Small intestine (tissue), 16 donors: ENCODE measurements at places on chromosomes 2 and 18. TPM values are rescaled to one million over a fixed set of nuclear protein-coding genes. Genes with fewer than 3 reads are reported as not detected.

Gene RTTN
- polyA plus RNA-seq, result 1.1 TPM

Gene VSNL1
- polyA plus RNA-seq, result not detected

Gene KCNS3
- 4.4 TPM for polyA plus RNA-seq

Gene DSG3
- polyA plus RNA-seq, result 0.67 TPM

Gene TRMT61B
- polyA plus RNA-seq, result 31.1 TPM

Gene ERICH2
- polyA plus RNA-seq, result 0.28 TPM

Gene FBXO11
- polyA plus RNA-seq, result 20.7 TPM

Gene CCDC85A
- polyA plus RNA-seq, result not detected

Gene FZD7
- 1.6 TPM for polyA plus RNA-seq

Gene GRHL1
- polyA plus RNA-seq, result 0.45 TPM

Gene CMPK2
- 5.5 TPM for polyA plus RNA-seq

- peak; percentile 19 for DNase-seq
Measured at GRCh38 chr18:74450626-74451025, 6.5 kb downstream of the DIPK1C start.

DNA sequence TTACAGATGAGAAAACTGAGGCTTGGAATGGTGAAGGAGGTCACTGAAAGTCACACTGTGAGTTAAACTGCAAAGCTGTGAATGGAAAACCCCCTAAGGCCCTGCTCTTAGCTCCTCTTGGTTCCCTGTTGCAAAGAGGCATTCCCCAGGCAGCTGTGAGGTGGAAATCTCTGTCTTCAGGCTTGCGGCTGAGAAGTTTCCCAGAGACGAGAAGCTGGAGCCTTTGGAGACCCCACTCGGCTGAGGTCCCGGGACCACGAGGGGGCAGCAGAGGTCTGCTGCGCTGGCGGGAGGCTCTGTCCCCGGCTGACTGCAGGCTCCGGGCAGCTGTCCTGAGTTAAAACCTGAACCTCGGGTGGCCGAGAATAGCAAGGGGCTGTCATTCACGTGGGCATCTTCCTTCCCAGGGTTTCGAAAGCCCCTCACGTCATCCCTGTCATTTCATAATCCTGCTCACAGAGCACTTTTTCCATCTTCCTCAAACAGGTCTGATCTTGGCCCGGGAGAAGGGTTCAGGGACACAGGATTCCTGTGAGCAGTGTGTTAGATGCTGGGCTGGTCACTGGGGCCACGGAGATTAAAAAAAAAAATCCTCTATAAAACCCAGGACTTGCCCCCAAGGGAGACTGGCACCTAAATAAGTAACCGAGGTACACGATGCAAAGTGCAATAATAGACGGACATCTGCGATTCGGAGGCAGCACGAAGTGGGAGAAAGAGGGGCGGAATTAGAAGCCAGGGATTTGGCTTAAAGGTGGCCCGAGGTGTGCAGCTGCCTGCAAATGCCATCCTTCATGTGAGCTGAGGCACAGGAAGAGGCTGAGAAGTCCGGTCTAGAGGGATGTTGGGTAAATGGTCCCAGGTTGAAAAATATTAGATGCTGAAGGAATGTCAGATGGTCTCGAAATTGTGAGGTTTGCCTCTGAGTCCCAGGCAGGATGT, 24.6 kb upstream of the ATOH8 start:
- peak; percentile 67 for DNase-seq

GRCh38 chr2:172877826-172878225, 142.2 kb downstream of the RAPGEF4 start:
- no peak for DNase-seq

DNA sequence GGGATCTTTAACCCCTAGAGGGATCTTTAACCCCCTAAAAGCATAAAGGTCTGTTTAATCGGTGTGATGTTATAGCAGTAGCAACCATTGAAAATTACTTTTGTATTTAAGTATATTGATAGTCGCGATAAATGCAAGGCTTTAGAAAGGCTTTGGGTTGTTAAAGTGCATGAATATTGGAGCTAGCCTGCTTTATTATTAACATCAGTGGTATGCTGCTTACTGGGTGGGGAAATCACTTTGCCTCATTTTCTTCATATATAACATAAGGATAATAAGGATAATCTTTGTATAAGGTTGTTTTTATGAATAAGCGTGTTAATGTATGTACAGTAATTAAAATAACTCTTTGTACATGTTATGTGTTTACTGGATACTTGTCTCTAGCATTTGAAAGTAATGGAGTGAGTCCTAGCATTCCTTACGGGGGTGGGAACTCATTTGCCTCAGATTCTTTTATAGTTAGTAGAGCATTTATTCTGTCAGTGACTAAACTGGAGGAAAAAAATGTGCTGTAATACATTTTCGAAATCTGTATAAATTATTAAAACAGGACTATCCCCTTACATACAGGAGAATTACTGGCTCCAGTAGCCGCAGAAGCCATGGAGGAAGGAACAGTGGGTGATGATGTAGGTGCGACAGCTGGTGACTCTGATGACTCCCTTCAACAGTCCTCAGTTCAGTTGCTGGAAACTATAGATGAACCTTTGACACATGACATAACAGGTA, 122.2 kb downstream of the BIRC6 start:
- no peak for DNase-seq

- DNase-seq, result no peak
Measured at GRCh38 chr2:85972355-85972754, 83.6 kb upstream of the ST3GAL5 start.

DNA sequence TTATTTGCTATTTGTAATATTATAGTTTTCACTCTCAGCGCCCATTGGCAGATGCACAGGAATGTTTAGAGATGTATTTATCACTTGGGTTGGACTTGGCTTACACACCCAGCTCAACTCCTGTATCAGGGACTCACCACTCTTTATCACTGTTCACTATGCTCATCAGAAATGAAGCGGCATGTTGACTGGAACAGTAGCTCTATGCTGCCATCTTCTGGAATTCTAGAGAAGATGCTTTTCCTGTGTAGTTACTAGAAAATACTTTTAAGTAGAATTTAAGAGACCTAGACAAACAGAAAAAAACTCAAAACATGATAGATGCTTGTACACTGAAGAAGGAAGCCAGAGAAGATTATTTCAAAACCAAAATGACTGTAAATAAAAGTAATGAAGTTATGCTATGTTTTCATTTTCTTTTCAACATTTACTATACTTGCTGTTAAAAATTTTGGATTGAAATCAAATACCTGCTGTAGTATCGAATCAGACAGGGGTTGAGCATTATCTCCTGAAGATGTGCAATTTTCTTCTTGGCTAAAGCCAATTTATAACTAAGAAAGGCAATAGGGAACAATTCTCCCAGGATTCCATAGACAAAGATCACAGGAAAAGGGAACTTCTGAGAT, 47.4 kb upstream of the NXPH2 start:
- DNase-seq, result peak; percentile 58

GRCh38 chr2:216810399-216811160, 49.3 kb downstream of the TNP1 start:
- DNase-seq, result no peak

DNA sequence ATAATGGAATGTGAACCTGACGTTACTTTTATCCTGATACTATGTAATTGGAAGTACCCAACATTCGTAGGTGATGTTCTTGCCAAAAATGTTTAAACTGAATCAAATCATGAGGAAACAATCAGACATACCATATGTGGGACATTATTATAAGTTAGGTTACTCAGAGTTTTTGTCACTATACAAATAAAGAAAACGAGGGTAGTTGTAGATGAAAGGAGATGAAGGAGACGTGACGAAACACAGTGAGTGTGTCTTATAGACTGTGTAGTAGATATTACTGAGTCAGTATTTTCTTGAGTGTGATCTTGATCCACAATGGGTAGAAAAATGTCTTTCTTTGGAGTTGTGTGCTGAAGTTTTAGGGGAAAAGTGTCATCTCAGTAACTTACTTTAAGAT, 176.8 kb downstream of the ZNF407 start:
- no peak for DNase-seq

- no peak for DNase-seq
Measured at GRCh38 chr18:65852273-65852672, 101.5 kb downstream of the CDH7 start.

- no peak for DNase-seq
Measured at GRCh38 chr18:54239601-54240000, 15.1 kb upstream of the MBD2 start.

GRCh38 chr2:66539452-66539851, 104.5 kb downstream of the MEIS1 start:
- DNase-seq, result no peak

DNA sequence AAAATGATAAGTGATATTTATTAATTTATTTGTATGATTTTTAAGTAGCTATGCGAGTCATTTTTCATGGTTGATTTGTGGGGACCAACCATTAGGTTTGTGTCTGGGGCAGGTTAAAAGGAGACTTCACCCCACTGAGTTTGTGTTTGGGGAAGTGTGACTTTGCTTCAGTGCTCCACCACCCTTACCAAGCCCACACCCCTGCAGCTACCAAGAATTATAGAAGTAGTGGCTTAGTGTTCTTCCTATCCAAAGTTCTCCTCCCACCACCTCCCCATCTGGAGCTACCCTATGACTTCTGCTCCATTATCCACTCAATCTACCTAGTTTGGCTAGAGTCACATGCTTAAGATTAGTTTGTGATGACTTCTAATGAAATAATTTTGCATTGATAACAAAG, 182.1 kb upstream of the ZEB2 start:
- DNase-seq, result no peak

DNA sequence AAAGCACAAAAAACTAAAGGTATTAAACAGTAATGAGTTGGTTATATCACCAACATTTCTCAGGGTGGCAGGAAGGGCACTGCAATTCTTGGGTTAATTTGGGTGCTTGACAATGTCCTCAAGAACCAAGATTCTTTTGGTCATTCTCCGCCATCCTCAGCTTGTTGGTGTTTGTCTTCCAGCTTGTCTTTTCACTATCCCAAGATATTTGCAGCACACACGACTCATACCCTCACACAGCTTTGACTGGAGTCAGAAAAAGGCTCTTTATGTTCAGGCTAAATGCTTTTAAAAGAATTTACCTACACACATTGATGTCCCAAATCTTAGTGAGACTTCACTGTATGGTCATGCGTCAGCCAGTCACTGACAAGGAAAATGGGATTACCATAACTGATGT, 12.5 kb downstream of the GREB1L start:
- no peak for DNase-seq

GRCh38 chr2:216056739-216057138, 24.9 kb downstream of the PECR start:
- DNase-seq, result peak; percentile 85

DNA sequence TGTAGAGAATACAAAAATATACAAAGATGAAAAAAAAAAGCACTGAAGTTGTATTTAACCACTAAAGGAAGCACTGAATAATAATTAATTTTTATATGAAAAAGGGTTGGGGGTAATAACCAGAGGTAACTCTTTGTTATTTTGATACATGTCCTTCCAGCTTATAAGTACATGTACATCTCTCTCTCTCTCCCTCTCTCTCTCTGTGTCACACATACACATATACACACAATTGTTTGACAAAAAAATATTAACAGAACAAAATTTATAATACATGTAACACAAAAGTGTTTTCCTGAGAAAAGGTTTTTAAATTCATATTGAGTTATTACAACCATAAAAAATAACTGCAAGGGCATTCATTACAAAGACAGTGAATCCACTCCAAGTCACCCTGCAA, 4.6 kb downstream of the WIPF1 start:
- no peak for DNase-seq

DNA sequence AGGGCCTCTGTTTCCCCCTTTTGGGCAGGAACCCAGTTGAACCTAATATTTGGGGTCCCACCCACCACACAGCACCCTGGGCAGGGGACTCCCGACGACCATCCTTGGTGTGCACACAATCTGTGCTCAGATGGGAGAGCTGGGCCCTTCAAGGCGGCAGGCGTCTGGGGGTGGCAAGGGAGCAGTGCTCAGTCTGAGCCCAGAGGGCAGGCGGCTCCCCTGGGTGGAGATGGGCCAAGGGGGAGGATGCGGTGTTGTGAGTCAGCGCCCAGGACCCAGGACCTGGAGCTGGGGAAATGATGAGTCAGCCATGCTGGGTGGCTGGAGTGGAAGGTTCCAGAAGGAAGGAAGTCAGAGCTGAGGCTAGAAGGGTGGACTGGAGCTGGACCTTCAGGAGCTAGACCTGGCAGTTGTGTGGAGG, 3.8 kb downstream of the PROM2 start:
- no peak for DNase-seq

GRCh38 chr18:3294435-3295080, 32.6 kb downstream of the MYL12B start:
- no peak for DNase-seq

DNA sequence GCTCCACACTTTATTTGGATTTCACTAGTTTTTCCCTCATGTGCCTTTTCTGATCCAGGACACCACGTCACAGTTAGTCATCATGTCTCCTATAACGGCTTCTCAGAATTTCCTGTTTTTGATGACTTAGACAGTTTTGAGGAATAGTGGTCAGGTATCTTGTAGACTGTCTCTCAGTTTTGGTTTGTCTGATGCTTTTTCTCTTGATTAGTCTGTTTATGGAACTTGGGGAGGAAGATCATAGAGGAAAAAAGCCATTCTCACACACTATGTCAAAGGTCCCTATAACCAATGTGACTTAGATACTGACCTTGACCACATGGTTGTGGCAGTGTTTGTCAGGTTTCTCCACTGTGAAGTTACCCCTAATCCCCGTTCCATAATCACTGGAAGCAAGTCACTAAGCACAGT, 89.0 kb downstream of the RAPH1 start:
- DNase-seq, result no peak

DNA sequence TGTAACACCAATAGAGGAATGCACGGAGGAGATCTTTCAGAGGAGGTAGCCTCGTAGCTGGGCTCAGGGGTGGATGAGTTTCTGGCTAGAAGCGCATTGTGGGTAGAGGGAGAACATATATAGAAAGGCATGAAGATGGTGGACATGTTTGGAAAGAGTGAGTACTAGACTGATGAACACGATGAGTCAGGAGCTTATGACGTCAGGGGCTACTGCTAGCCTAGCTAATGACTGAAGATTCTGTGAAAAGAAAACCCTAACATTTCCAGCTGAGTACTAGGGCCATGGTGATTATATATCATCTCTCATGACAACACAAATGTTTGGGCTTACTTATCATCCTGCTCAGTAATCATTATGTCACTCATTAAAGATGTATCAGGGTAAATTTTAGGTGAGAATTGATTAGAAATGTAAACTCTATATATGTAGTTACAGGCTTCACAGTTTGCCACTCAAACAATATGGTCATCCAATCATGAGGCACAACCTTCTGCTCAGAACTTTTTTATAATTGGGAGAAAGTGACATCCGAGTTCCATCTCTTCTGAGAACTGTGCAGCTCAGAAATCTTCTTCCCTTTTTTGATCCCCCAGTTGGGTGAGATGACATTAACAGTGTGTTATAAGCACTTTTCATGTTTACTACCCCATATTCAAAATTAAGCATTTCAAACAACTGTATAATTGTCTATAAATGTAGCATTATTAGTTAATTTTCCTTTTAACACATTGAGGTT, 22.2 kb upstream of the IL1RN start:
- no peak for DNase-seq

- DNase-seq, result no peak
Measured at GRCh38 chr2:31802711-31803110, 208.1 kb downstream of the MEMO1 start.

DNA sequence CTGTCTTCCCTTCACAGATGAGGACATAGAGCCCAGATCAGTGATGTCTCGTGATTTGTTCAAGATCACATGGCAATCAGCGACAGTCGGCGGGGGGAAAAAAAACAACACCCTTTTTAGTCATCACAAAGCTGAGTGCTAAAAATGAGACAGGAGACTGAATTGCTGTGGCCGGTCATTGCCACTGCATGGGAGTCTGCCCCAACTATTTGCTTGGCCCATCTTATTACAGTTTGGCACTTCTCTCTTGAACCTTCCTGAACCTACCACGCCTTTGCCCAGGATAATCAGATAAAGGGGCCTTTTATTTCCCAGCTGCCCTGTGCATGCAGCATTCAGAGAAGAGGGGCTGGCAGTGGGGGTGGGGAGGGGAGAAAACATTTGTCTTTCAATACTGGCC, 42.7 kb downstream of the SETBP1 start:
- DNase-seq, result no peak
